Calu3 (cell line): ENCODE measurements at places on chromosomes 6 and 20. TPM values are rescaled to one million over a fixed set of nuclear protein-coding genes. Genes with fewer than 3 reads are reported as not detected.

Gene ACTL10
- 5.4 and 7.3 TPM in 2 replicates for total RNA-seq

Gene SNRNP48
- total RNA-seq = 11.7 and 16.1 TPM in 2 replicates

Gene BANF2
- total RNA-seq = not detected in 2 replicates

Gene HLA-DRB5
- total RNA-seq = 13.7 and 16.1 TPM in 2 replicates

Gene RBBP8NL
- 6.2 and 6.4 TPM in 2 replicates for total RNA-seq

Gene MATN4
- 0.17 and 0.29 TPM in 2 replicates for total RNA-seq

Gene HCRTR2
- not detected in 2 replicates for total RNA-seq

Gene BTNL2
- total RNA-seq = not detected in 2 replicates

Gene GSS
- 110 and 116 TPM in 2 replicates for total RNA-seq

Gene PCSK2
- total RNA-seq = not detected in 2 replicates

Gene TREM2
- not detected in 2 replicates for total RNA-seq

Gene IRAK1BP1
- 4.2 and 4.5 TPM in 2 replicates for total RNA-seq

Gene NDUFAF5
- total RNA-seq = 12.8 and 16.3 TPM in 2 replicates

Gene PRDM1
- 0.40 and 1.1 TPM in 2 replicates for total RNA-seq

Gene HLA-DQB1
- 139 and 190 TPM in 2 replicates for total RNA-seq

Gene GPR6
- not detected in 2 replicates for total RNA-seq

Gene EYS
- total RNA-seq = not detected in 2 replicates

Gene DEFB115
- not detected in 2 replicates for total RNA-seq

Gene LPA
- total RNA-seq = not detected in 2 replicates

Gene PKIB
- 11.8 and 17.2 TPM in 2 replicates for total RNA-seq

Gene MLN
- not detected in 2 replicates for total RNA-seq

Gene LSM14B
- 76.9 and 78.0 TPM in 2 replicates for total RNA-seq

Gene NEURL2
- total RNA-seq = 6.8 and 8.3 TPM in 2 replicates

Gene ENPP3
- total RNA-seq = not detected in 2 replicates
